H9 (cell line): ENCODE measurements at places on chromosomes 5 and 9.
A peak's percentile ranks its signal among the peaks of the same experiment; 100 is the strongest.

DNA sequence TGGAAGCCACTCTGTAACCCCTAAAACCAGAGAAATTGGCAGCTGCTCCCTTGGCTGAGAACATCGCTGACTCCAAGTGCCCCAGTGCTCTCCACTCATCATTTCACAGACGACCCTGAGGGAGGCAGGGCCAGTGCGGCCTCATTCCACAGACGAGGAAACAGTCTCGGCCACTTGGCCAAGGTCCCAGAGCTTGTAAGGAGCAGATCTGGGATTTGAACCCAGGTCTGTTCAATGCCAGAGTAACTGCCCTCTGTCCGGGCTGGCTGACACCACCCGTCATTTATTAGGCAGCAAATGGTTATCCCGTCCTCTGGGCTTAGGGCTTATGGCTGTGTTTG, 19.9 kb upstream of the IER5L start:
- no peak overlapping the region for H3K27ac ChIP-seq
- no peak for DNase-seq
- no peaks in the 10 kb centered on the region; the same call in 1 of the 2 replicates for H3K27me3 ChIP-seq
- H3K36me3 ChIP-seq, result no peaks in the 10 kb centered on the region
- no peaks in the 10 kb centered on the region; the same call in 1 of the 2 replicates for H3K4me1 ChIP-seq

- H3K4me1 ChIP-seq, result peaks cover 23% of the 10 kb centered on the region
- H3K27me3 ChIP-seq, result no peaks in the 10 kb centered on the region
- peak overlapping the region; percentile 99 for H3K4me3 ChIP-seq
- no peak for DNase-seq
- H3K36me3 ChIP-seq, result peaks cover 41% of the 10 kb centered on the region
Measured at GRCh38 chr5:116571568-116572349, 2.9 kb downstream of the SEMA6A start.

- no peaks in the 10 kb centered on the region for H3K27me3 ChIP-seq
- no peak for DNase-seq
Measured at GRCh38 chr9:76198336-76198735, 195.9 kb downstream of the RFK start.

GRCh38 chr9:77183581-77183980, 6.2 kb downstream of the VPS13A start:
- DNase-seq, result no peak
- no peak overlapping the region for H3K27ac ChIP-seq
- no peaks in the 10 kb centered on the region for H3K27me3 ChIP-seq
- H3K36me3 ChIP-seq, result no peaks in the 10 kb centered on the region
- H3K4me1 ChIP-seq, result peaks cover 6% of the 10 kb centered on the region; the same call in 1 of the 2 replicates

DNA sequence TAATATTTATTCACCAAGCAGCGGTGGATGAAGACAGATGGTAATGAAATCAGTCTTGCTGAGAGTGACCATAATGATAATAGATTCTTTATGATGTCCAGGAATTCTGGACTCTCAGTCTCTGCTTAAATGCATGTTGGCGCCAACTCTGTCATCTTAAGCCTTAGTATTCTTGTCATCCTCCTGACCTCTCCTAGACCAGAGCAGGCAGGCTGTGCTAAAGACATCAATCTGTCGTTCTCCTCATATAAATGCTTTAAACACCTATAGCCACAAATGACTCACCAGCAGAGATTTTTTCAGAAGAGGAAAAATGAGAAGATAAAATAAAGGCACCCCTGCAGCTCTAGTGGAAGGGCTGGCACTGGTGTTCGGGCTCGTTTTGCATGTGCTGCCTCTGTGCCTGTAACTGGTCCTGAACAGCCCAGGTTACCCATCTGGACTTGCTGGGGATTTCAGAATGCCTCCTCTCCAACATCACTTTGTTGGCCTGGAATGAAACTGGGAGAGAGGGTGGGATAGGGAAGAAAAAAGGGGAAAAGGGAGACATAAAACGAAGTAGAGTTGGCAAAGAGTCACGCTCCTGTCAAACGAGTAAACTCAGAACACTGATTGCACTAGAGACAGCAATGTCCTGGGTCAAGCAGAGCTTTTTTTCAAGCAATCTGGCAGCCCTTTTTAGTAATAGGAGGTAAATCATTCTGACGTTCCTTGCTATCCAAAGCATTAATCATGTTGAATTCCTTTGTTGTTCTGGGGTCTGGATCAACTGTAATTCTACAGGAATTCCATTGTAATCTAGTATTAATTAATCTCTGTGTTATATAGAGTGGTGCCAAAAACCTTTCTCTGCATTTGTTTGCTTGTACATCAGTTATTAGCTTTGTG, 195.5 kb upstream of the CLINT1 start:
- H3K27me3 ChIP-seq, result no peaks in the 10 kb centered on the region
- no peak for DNase-seq
- H3K4me1 ChIP-seq, result no peaks in the 10 kb centered on the region
- no peak overlapping the region for H3K4me3 ChIP-seq
- H3K27ac ChIP-seq, result no peak overlapping the region
- H3K36me3 ChIP-seq, result no peaks in the 10 kb centered on the region

- no peaks in the 10 kb centered on the region for H3K4me1 ChIP-seq
- no peaks in the 10 kb centered on the region for H3K36me3 ChIP-seq
- no peak within 1 kb of the TSS for H3K27ac ChIP-seq
- peak within 1 kb of the TSS; percentile 79 for H3K4me3 ChIP-seq
Measured at GRCh38 chr9:99104459-99105151, at the start of gene TGFBR1. TSS of gene TGFBR1 (plus strand) at chr9:99105113. CDS start at chr9:99105206, 93 bp downstream.

DNA sequence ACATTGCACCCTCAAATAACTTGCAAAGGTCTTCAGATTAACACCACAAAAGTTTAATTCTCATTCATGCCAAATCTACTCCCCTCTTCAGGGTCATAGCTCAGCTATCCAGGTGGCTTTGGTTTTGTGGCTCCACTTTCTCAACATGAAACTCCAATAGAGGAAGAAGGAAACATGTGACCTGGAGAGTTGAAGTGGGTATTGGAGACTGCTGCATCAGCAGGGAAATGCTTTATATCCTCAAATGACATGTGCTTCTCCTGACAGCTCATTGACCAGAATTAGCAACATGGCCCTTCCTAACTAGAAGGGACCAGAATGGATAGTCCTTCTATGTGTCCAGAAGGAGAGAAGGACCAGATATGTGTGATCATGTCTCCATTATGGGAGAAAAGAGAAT, 73.6 kb downstream of the TLR4 start:
- H3K4me1 ChIP-seq, result no peaks in the 10 kb centered on the region; the same call in 1 of the 2 replicates
- H3K4me3 ChIP-seq, result no peak overlapping the region
- no peak for DNase-seq
- H3K36me3 ChIP-seq, result no peaks in the 10 kb centered on the region
- H3K27me3 ChIP-seq, result no peaks in the 10 kb centered on the region; the same call in 1 of the 2 replicates

DNA sequence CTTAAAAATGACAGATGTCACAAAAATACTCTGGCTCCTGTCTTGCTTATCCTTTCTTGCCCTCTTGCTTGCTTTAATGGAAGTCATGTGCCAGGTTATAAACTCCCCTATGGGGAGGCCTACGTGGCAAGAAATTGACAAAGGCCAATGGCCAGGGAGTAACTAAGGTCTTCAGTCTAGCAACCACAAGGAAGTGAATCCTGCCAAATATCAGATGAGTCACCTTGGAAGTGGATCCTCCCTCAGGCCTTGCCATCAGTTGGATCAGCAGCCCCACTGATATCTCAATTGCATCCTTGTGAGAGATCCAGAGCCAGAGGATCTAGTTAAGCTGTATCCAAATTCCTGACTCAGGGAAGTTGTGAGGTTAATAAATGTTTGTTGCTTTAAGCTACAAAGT, 82.8 kb downstream of the CAAP1 start:
- H3K4me1 ChIP-seq, result no peaks in the 10 kb centered on the region
- no peak for DNase-seq
- H3K27me3 ChIP-seq, result no peaks in the 10 kb centered on the region
- H3K27ac ChIP-seq, result no peak overlapping the region
- no peak overlapping the region for H3K4me3 ChIP-seq
- no peaks in the 10 kb centered on the region for H3K36me3 ChIP-seq

DNA sequence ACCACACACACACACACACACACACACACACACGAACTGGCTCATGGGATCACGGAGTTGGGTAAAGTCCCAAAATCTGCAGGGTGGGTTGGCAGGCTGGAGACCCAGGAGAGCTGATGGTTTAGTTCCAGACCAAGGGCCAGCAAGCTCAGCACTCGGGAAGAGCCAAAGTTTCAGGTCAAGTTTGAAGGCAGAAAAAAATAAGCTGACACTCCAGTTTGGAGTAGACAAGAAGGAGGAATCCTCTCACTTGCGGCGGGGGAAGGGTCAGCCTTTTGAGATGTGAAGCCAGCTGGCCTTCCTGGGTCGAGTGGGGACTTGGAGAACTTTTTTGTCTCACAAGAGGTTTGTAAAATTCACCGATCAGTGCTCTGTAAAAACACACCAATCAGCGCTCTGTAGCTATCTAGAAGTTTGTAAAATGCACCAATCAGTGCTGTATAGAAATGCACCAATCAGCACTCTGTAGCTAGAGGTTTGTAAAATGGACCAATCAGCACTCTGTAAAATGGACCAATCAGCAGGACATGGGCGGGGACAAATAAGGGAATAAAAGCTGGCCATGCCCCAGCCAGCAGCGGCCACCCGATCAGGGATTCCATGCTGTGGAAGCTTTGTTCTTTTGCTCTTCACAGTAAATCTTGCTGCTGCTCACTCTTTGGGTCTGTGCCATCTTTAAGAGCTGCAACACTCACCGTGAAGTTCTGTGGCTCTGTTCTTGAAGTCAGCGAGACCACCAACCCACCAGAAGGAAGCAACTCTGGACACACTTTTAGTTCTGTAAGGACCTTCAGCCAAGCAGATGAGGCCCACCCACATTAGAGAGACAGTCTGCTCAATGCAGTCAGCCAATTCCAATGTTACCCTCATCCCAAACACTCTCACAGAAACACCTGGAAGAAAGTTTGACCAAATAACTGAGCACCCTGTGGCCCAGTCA, 37.8 kb upstream of the UNC5A start:
- no peak overlapping the region for H3K4me3 ChIP-seq
- H3K27me3 ChIP-seq, result no peaks in the 10 kb centered on the region
- no peak overlapping the region for H3K27ac ChIP-seq
- no peaks in the 10 kb centered on the region for H3K36me3 ChIP-seq
- peak; percentile 17 for DNase-seq

GRCh38 chr9:123373447-123373923, 17.5 kb downstream of the CRB2 start:
- DNase-seq, result no peak
- H3K4me1 ChIP-seq, result no peaks in the 10 kb centered on the region
- H3K36me3 ChIP-seq, result peaks cover 30% of the 10 kb centered on the region
- H3K4me3 ChIP-seq, result no peak overlapping the region

DNA sequence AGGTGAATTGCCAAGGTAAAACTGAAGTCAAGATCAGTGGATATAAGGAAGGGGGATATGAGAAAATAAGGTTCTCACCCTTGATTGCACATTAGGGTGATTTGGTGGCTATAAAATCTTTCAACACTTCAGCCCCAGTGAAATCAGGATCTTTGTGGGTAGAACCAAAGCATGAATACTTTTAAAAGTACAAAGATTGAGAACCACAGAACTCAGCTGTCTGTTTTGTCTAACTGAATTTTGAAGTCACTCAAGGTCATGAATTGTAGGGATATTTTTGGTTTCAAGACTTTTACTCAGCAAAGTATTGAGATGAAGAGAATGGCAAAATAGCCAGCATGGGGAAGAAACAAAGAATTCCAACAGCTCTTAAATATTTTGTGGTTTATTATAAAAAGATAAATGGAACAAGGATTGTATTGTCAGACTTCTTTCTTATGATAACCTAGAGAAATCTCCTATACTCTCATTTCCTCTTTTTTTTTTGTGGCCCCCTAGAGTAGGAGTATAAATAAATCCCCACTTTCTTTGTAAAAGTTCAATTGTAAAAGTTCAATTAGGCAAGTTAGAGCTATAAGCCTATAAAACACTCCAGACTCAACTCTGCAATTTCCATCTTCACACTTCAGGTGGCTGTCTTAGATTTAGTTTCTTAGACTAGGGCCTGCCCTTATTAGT, 272.9 kb downstream of the PDE4D start:
- no peak overlapping the region for H3K4me3 ChIP-seq
- H3K27me3 ChIP-seq, result no peaks in the 10 kb centered on the region
- no peaks in the 10 kb centered on the region; the same call in 1 of the 2 replicates for H3K4me1 ChIP-seq
- no peaks in the 10 kb centered on the region; the same call in 1 of the 2 replicates for H3K36me3 ChIP-seq

GRCh38 chr9:7336356-7337065, 463.1 kb downstream of the DMAC1 start:
- no peaks in the 10 kb centered on the region for H3K4me1 ChIP-seq
- no peak for DNase-seq
- no peak overlapping the region for H3K4me3 ChIP-seq
- no peaks in the 10 kb centered on the region for H3K36me3 ChIP-seq

DNA sequence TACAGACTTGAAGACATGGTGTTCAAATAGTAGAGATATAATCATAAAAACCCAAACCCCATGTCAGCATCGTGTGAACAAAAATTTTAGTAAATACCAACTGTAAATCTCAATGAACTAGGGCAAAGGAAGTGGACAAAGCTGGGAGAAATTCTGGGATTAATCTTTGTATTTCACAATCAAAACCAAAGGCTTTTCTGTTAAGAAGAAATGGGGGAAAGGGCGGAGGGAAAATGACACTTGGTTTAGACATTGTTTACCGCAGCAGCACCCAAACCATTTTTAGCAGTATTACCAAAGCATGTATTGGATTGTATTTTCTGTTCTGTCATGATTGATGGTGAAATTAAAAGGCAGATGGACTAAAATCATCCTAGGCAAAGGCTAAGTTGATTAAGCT, 134.2 kb upstream of the PRSS3 start:
- H3K27me3 ChIP-seq, result no peaks in the 10 kb centered on the region
- no peak for DNase-seq
- H3K27ac ChIP-seq, result no peak overlapping the region
- H3K4me1 ChIP-seq, result no peaks in the 10 kb centered on the region
- H3K4me3 ChIP-seq, result no peak overlapping the region
- no peaks in the 10 kb centered on the region for H3K36me3 ChIP-seq

DNA sequence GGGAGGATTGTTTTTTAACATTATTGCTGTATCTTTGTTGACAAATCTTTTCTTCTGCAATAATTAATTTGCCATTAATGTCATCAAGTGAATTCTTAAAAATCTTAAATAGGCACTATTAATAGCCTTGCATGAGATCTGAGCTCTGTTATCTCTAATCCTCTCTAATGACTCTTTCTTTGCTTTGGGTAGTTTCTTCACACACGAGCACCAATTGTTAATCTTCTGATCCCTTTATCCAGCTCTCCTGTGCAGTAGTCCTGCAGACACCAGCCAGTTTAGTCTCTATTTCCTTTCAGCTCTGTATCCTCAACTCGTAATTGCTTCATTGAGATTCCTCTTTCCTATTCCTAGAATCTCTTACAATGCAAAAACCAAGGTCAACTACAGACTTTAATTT, 8.1 kb downstream of the SPINK14 start:
- H3K27ac ChIP-seq, result no peak overlapping the region
- H3K27me3 ChIP-seq, result no peaks in the 10 kb centered on the region
- H3K4me3 ChIP-seq, result no peak overlapping the region
- H3K4me1 ChIP-seq, result no peaks in the 10 kb centered on the region

DNA sequence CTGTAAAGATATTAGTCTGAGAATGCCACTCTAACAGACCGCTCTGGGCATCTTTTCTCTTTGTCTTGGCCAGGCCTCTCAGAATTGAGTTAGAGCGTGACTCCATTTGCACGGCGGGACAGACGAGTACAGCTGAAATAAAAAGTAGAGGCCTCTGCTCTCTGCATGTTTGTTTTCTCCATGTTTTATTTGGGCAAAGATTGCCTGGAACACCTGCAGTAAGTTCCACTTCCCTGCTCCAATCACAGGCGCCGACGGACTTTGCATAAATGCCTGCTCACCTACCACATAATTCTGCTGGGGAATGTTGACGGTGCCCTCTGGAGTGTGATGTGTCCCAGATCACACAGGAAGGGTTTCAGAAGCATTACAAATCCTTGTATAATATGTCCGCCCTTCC, 10.6 kb downstream of the SPOCK1 start:
- H3K27me3 ChIP-seq, result no peaks in the 10 kb centered on the region
- H3K36me3 ChIP-seq, result no peaks in the 10 kb centered on the region
- no peaks in the 10 kb centered on the region for H3K4me1 ChIP-seq
- H3K27ac ChIP-seq, result no peak overlapping the region
